Stimulated activated CD8-positive, alpha-beta memory T cell treated with anti-CD3 and anti-CD28 coated beads, Interleukin-4, amount 100 ng/mL, for 4 hours (primary cell): ENCODE measurements at places on chromosomes 5 and 9.

- no peak for DNase-seq
These were observed 10.6 kb downstream of the CDKN2A start for GRCh38 chr9:21983561-21983935.

GRCh38 chr5:157485811-157486210, 25.8 kb downstream of the NIPAL4 start:
- DNase-seq, result no peak

DNA sequence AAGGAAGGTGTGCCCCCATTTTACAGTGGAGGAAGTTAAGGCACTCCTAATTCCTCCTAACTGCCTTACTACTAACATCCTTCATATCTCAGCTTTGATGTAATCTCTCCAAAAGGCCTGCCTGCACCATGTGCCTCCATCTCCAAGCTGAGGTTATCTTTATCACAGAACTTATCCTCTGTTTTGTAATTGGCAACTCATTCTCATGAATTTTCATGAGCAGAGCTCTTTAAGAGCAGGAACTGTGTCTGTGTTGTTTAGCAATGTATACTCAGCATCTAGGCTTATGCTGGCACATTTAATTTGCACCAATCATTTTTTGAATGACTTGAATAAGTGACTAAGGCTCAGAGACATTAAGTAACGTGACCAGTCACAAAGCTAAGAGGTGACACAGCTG, 147.9 kb upstream of the VLDLR start:
- DNase-seq, result no peak

DNA sequence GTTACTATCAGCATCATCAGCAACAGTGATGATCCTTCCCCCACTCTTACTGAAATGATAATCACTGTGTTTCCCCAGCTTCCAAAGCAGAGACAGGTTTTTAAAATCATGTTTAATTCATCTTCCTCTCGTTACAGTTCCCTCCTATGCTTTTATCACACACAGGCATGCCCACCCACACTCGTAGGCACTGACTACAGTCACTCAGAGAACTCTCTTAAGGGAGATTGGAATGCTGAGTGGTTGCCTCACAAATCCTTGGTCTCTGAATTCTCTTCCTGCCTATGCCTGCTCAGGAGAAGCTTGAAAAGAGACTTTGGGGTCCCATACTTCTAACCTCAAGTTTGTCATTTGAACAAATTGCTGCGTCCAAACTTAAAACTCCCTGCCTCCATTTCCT, 179.2 kb downstream of the FRMD3 start:
- no peak for DNase-seq

- DNase-seq, result no peak
These were observed 26.3 kb downstream of the CSF2 start for GRCh38 chr5:132099905-132100304.

- no peak for DNase-seq
These were observed 126.9 kb upstream of the ANKH start for GRCh38 chr5:14998491-14998890.
